ENCODE measurements at places on chromosomes 2 and 18.

GRCh38 chr2:97770445-97770844 is 57.1 kb downstream of the ZAP70 start:
- DNase-seq = no peak

- DNase-seq = no peak
Observed at GRCh38 chr18:63320975-63321265, 1.4 kb upstream of the BCL2 start.

GRCh38 chr2:227183657-227184367 is 19.4 kb downstream of the COL4A3 start:
- no peak for DNase-seq

GRCh38 chr2:46163804-46164528 is 133.2 kb upstream of the EPAS1 start:
- no peak for DNase-seq

DNA sequence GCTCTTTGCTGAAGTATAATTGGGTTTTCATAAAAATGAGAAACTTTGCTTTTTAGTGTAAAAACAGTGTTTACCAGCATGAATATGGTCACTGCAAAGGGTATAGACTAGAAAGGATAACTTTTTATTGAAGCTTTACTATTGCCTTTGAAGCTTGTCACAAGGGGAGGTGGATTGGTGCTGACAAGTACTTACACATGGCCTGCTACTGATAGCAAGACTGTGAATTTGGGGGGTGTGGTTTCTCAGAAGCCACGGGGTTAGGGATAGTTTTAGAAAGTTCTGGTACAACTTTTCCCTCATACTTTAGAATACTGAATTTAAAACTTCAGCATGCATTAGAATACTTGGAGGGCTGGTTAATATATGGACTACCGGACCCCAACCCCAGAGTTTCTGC is 294.1 kb downstream of the SOCS6 start:
- no peak for DNase-seq

- no peak for DNase-seq
Observed at GRCh38 chr2:46257476-46257875, 39.7 kb upstream of the EPAS1 start.

DNA sequence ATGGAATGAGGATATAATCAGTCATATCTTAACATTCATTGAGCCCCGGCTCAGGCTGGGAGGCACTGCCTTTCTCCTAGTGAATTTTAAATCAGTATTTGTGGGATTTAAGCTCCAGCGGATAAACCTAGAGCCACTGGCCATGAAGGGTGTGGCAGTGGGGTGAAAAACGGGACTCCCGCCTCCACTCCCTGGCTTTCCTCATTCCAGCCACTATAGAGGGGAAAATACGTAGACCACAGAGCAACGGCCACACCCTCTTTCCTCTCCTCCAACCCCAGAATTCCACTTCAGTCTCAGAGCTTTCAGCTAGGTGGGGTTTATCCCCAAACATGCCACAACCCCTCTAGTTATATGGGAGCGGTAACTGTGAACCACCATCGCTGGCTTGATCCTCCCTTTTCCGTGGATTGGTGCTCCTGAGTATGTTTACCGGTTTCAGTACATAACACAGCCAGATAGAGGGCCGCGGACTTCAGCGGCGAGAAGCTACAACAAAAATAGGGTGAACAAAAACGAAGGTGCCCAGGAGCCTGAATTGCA is 70.6 kb upstream of the ITGB6 start:
- DNase-seq = no peak

GRCh38 chr2:33197198-33197938 is 250.6 kb downstream of the LTBP1 start:
- DNase-seq = no peak

DNA sequence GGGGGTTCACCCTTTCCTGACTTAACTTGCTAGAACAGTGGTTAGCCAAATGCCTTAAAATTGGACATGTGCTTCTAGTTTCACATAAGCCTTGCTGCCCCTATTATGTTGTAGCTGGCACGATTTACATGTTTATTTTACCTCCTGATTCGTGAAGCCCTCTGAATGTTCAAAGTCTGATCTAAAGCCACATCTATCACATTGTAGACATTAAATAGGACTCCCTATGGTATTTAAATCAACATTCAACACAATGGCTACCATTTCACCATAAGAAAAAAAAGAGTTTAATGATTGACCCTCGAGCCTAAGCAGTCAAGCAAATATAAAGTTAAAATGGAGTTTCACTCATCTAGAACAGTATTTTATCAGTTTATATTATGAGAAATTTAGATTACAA is 151.5 kb downstream of the GULP1 start:
- no peak for DNase-seq

- no peak for DNase-seq
Observed at GRCh38 chr2:27162151-27163121, 13.6 kb downstream of the TCF23 start.

- DNase-seq = no peak
Observed at GRCh38 chr2:182368996-182369395, 57.8 kb downstream of the PDE1A start.

DNA sequence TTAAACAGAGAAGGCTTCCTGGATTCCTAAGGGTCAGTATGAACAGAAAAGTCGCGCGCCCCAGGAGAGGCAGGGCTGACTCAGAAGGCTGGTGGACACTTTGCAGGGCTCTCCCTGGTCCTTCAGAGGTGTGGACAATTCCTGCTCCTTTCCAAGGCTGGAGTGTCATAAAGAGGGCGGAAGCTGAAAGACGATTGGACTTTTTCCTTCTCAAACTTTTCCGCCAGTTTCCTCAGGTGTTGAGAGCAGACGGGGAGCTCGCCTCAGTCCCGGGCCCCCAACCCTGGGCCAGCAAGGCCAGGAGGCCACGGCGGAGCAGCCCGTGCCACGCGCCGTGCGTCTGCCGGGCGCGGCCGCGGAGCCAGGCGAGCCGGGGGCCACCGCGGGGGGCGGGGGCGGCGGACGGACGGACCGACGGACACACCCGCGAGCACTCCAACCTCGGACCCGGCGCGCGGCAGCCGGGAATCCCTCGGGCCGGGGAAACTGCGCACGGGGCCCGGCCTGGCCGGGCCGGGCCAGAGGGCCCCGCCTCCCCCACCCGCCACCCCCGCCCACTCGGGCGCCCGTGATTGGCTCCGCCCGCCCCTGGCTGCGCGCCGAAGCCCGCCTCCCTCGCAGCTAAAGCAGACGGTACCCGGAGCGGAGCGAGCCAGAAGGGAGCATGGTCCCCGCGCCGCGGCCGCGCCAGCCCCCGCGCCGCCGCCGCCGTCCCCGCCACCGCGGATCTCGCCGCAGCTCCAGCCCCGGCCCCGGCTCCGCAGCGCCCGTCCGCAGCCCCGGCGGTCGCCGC is at the start of gene KLHL29:
TSS of gene KLHL29 (plus strand) at position 629 of the 793 bp plus-strand sequence. CDS start 177,018 bp downstream, outside the sequence.
- peak; percentile 25 for DNase-seq

GRCh38 chr18:48962994-48963561 is 12.3 kb upstream of the SMAD7 start:
- DNase-seq = no peak

DNA sequence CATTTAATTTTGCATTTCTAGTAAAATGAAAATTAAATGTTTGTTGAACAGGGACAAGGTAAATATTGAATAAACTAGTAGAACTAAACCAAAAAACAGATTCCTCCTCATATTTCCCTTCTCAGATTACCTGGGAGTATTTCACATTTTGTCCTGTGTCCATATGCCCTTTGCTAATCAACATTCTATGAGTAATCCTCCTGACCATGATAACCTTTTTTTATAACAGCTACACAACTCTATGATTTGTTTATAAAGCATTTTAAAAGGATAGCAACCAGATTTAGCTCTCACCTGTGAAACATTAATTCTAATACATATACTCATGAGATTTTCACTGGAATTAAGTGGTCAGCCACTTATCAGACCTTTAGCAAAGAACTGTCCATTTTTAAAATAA is 7.1 kb upstream of the DSG2 start:
- DNase-seq = no peak

- DNase-seq = no peak
Observed at GRCh38 chr2:187055463-187055862, 206.5 kb upstream of the ZSWIM2 start.

- no peak for DNase-seq
Observed at GRCh38 chr2:54409752-54410151, 46.4 kb upstream of the SPTBN1 start.

DNA sequence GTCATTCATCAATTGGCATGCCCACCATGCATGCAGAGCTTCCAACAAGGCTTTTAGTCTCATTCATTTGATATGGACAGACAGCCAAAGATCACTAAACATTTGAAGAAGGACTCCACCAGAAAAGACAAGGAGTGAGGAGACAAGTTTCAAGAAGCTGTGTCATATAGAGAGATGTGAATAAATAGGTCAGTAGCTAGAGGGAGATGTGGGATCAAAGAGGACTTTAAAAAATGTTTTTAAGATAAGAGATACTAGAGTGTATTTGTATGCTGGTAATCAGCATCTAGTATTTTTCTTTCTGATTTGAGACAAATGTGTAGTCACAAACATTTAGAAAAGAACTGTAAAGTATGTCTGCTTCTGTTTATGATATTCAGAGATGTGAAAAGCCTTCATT is 48.5 kb downstream of the ANTXR1 start:
- no peak for DNase-seq

- no peak for DNase-seq
Observed at GRCh38 chr2:216404010-216404618, 8.2 kb upstream of the SMARCAL1 start.

GRCh38 chr2:102424754-102425153 is 1.8 kb downstream of the IL18RAP start:
- DNase-seq = no peak

GRCh38 chr2:112601754-112602153 is 17.3 kb downstream of the CHCHD5 start:
- no peak for DNase-seq

DNA sequence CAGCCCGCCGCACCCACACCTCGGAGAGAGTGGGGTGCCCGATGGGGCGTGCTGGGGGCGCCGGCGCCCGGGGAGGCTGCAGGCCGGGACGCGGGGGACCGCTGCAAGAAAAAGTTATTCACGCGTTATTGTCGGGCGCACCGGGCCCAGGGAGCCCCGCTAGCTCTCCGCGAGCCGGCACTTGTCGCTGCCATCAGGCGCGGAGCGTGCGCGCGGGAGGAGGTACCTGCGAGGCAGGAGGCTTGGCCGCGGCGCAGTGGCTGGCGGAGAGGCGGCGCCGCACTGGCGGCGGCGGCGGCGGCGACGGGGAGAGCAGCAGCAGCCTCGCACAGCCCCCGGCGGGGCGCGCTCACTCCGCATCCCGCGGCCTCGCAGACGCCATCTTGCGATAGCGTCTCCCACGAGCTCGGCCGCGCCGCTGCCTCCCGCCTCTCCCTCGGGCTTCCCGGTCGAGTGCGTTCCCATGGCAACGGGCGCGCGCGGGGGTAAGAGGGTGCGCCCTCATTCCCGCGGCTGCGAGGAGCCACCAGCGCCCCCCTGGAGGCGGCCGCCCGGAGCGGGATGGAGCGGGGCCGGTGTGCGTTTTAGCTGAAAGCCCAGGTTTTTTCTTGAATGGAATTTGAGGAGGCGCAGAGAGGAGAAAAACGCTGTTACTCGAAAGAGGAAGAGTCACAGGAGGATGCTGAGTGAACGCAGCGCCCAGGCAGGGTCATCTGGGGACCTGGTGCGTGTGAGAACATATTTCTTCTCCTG is at the start of gene CHN1:
TSS of gene CHN1 (minus strand) at position 402 of the 753 bp plus-strand sequence. CDS start 469 bp downstream, outside the sequence.
- no peak for DNase-seq

DNA sequence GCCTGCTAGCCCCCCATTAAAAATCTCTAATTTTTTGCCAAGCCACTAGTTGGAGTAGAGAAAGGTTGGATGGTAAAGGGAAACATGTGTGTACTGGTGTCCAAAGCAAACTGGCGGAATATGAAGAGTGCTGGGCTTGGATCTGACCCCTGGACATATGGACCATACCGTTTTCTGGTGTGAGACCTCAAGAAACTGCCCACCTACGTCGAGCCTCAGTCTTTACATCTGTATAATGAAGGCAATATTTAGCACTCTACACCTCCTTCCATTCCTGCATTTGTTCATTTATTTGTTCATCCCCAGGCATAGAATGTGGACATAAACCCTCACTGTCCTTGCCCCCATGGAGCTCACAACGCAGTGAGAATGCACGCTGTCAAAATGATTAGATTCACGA is 142.4 kb downstream of the RHBDD1 start:
- no peak for DNase-seq

DNA sequence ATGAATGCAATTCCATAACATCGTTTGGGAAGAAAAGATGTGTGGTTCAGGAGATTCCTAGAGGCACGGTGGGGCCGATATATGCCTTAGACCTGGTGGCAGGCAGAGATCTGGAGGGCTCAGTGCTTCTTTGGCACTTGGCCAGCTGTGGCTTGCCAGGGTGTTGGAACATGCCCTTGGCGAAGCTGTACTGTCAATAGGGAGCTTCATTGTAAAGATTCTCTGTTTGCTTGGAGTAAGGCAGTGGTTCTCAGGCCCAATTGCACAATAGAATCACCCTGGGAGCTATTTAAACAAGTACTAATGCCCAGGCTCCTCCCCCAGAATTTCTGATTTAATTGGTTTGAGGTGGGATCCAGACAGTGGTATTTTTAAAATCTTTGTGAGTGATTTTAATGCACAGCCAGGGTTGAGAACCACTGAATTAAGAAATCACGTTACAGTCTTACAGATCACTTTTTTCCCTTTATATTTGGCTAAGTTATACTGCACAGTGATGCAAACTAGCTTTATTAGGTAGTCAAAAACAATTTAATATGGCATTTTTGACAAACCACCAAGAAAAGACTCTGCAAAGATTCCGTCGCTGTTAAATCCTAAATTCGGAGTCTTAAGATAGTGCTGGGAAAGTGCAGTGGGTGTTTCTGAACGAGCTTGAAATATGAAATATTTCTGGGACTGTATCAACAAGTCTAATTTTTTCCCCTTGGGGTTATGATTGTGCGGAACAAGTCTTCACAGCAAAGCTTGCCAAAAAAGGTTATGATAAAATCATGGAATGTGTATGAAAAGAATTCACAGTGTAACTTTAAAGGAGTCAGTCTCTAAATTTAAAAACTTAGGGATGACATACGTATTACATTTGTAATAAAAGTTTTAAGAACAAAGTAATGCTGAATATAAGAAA is 78.0 kb downstream of the CRIM1 start:
- DNase-seq = peak; percentile 87

DNA sequence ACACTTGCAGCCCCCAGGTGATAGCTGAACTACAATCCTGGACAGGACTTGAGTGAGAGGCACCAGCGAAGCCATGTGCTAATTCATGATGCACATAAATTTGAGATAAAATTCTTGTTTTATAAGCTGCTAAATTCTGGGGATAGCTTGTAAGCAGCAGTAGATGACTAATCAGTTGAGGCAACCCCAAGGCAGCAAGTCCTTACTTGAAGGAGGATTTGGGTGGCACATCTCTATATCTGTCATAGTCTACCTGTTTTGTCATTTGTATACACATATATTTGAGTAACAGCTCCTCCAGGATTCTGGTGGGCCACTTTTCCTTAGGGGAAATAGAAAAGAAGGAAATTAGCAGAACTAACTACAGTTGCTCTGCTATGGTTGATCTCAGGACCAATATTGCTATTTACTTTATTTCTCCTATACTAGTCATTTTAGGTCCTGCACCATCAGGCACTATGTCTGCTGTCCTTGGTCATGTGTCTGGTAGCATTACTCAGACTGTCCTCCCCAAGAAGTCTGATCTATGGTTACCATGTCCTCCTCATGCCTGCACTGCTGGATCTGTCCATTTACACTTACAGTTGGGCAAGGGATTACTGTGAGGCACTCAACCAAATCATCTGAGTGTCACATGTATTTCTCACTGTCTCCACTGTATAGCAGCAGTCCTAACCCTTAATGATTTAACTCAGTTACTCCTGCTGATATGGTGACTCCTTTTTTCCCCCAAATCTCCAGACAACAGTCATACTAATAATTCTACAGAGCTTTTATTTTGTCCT is 436.0 kb upstream of the CWC22 start:
- no peak for DNase-seq
